ENCODE measurements at places on chromosomes 11 and 22.

GRCh38 chr11:2325123-2325522 lies 23.3 kb downstream of the TSPAN32 start:
- no peak for DNase-seq

DNA sequence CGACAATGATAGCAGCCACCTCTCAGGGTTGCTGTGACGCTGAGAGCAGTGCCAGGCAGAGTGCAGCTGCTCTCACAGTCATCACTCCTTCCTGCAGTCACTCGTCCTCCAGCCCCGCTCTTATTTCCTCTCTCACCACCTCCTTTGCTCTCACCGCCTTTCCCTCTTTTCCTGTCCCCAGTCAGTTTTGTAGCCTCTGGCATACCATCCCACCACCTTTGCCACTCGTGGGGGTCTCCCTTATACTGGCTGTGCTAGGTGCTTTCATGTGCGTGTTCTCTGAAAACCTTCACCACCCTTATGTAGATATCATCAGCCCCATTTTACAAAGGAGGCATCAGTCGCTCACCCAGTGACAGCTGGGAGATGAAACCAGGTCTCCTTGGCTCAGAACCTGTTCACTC lies 19.3 kb upstream of the ST3GAL4 start:
- no peak for DNase-seq

- DNase-seq = no peak
These were observed 17.0 kb upstream of the PSMA1 start for GRCh38 chr11:14537134-14537599.

- no peak for DNase-seq
These were observed 2.7 kb downstream of the TMEM123 start for GRCh38 chr11:102449651-102450570.

- no peak for DNase-seq
These were observed 29.8 kb upstream of the CCDC188 start for GRCh38 chr22:20180640-20181039.

GRCh38 chr11:17752144-17752543 lies 17.6 kb downstream of the KCNC1 start:
- DNase-seq = no peak

- DNase-seq = no peak
These were observed 26.0 kb upstream of the FAM181B start for GRCh38 chr11:82759649-82760048.

GRCh38 chr11:117807482-117808327 lies 10.7 kb upstream of the DSCAML1 start:
- peak; percentile 68 for DNase-seq

DNA sequence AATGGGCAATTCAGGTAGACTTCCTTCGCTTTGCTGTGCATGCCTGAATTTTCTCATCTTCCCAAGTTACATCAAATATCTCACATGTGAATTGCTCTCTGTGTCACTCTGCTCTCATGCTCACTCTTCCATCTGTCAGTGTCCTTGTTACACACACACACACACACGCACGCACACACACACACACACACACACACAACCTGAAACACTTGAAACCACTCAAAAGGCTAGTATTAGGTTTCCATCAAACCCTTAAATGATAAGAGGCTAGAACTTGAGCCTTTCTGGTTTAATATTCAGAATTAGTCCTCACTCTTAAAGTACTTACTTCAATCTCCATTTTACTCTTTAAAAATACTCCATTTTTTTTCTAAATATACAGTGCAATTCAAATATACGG lies 282.4 kb downstream of the C11orf87 start:
- no peak for DNase-seq

- no peak for DNase-seq
These were observed 40.7 kb upstream of the TIMP3 start for GRCh38 chr22:32760815-32761214.

DNA sequence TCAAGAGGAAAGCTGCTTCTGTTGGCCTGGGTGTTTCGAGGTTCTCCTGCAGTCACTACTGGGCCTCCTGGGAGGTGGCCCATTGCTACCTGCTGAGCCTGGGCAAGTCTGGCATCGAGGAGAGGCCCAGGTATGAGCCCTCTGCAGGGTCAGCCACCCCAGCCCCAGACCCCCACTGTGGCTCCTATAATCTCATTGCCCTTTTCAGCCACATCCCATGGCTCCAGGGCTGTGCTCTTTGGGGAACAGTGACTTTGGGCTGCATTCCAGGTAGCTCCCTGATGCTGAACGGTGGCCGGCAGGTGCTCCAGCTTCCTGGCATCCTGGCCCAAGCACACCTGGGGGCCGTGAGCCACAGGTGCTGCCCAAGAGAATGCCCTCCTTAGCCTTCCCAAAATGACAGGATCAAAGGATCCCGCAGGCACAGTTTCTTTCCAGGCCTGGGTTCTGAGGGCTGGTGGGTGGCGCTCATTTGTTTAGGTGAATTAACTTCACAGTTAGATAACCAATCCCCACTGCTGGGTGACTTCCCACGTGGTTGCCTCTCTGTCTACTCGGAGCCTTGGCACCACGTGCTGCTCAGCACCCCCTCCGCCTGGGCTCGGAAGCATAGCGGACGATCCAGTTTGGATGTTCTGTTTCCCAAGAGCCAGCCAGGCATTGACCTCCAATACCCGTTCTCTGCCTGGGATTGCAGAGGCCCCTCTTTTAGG lies 97.4 kb downstream of the BCR start:
- no peak for DNase-seq

DNA sequence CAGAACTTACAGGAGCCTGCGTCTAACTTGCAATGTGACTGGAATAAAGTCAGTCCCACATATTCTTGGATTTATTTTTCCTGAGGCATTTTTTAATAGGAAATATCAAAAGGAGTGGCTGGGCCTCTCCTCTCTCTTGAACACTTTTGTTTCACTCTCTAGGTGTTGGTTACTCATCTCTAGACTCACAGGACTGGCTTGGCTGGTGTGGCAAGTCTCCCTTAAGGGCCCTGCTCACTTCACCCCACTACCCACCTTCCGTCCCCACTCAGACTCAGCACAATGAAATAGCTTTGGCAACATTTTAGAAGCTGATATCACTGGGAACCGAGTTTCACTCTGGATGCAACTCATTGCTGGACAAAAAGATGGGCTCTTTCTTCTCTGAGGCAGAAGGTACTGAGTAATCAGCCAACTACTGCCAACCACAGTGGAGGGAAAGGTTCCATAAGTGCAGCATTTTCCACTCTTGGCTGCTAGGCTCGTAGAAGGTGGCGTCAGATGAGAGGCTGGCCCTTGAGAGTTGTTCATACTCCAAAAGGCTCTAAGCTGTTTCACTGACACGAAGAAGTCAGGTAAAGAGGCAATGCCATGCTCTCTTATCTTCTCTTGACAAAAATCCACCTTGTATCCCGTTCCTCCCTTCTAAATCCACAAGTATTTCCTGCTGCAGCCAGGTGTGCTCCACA lies 390.6 kb downstream of the SOX6 start:
- no peak for DNase-seq

DNA sequence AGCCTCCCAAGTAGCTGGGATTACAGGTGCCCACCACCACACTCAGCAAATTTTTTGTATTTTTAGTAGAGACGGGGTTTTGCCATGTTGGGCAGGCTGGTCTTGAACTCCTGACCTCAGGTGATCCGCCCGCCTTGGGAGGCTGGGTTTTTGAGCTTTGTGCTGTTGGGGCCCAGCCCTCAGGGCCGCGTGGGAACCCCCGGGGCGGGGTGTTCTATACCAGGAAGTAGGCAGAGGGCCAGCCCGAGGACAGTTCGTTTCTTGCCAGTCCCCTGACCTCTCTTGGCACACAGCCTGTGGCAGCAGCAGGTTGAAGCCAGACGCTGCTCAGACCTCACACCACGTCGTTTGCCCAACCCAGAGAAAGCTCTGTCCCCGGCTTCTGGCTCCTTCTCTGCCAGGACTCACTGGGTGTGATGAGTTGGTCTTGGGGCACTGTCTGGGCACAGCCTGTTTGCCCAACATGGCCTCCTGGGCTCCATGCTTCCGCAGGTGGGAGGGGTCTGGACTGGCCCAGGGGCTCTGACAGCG lies 24.9 kb upstream of the CHKA start:
- DNase-seq = no peak

GRCh38 chr11:68504432-68505066 lies 44.0 kb downstream of the PPP6R3 start:
- no peak for DNase-seq

DNA sequence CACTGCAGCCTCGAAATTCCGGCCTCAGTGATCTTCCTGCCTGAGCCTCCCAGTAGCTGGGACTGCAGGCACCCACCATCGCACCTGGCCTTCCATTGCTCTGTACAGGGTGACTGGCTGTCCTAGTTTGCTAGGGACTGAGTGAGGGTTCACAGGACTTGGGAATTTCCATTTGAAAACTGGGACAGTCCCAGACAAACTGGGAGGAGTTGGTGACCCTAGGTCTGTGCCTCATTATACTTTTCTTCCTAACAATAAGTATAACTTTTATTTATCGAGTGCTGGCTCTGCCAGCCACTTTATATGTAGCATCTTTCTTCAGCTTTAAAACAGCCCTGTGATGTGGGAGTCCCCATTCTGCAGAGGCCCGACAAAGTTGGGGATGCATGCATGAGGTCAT lies 25.5 kb downstream of the TCP11L1 start:
- DNase-seq = no peak

DNA sequence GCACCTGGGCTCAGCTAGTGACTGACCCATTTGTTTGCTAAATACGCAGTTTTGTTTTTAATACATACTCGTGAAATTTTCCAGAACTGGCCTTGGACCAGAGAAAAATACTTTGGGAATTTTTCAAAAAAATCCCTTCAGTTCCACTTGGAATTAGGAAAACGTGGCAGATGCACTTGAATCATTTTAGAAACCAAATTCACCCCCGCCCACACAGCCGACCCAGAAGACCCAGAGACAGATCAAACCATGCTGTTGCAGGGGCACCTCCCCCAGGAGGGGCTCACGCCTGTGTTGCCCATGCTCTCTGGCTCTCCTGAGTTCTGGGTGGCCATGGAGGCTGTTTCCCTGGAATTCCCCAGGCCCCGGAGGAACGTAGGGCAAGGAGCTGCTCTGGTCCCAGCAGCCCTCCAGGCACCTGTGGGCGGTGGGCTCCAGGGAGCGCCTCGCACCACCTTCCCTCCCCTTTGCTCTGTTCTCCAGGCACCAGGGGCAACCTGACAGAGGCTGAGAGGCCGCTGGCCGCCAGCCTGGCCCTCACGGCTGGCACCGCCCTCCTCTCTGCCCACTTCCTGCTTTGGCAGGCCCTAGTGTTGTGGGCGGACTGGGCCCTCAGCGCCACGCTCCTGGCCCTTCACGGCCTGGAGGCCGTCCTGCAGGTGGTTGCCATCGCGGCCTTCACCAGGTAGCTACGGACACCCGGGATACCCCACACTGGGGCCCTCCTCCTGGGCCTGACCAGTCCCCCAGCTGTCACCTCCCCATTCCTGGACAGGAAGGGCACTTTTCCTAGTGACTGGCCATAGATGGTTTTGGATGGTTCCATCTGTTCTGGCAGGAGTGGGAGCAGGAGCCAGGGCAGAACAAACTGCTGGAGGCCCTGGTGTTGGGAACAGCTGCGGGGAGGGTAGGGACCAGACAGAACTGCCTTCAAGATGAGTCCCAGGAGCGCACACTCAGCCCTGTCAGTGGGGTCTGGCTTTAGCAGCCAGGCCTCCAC lies 3.3 kb upstream of the EPS8L2 start:
- DNase-seq = no peak

DNA sequence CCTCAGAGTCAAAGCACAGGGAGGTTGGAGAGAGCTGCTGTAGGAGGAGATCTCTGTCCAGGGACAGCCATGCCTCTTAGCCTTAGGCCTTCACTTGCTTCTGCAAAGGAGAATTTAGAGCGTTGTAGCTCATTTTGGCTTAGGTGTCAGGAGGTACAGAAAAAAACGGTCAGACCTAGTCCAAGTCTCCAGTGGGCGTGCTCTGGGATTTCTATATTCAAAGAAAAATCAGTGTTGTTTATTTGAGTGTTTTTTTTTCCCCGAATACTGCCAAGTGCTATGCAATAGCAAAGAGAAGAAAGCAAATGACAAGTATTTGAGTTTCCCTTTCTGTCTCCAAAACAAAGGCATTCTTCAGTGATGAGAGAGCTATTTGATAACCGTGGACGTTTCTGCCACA lies 22.7 kb upstream of the OPCML start:
- DNase-seq = no peak

DNA sequence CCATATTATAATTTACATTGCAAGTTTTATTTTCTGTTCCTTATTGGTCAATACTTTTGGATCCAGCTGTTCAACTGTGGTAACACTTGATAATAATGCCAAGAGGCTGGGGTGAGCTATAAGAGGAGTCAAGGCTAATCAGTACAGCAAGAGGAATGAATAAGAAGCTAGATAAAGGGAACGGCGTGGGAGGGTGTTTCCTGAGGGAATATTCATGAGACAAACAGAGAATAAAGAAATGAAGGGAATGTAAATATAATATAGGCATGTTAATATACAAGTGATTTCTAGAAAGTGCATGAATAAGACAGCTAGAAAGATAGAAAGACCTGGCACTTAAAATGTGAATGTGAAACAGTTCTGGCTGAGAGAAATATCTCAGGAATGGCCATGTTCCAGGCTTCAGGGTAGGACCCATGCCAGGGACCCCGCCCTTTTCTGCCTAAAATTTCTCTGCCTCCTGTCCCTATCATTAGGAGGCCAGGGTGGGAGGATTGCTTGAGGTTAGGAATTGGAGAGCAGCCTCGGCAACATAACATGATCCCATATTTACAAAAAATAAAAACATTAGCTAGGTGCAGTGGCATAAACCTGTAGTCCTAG lies 3.9 kb downstream of the OR51B4 start:
- DNase-seq = no peak

- DNase-seq = no peak
These were observed 26.1 kb upstream of the LDHA start for GRCh38 chr11:18368221-18368620.

GRCh38 chr11:40287916-40288803 lies 1171.3 kb downstream of the LRRC4C start:
- no peak for DNase-seq

DNA sequence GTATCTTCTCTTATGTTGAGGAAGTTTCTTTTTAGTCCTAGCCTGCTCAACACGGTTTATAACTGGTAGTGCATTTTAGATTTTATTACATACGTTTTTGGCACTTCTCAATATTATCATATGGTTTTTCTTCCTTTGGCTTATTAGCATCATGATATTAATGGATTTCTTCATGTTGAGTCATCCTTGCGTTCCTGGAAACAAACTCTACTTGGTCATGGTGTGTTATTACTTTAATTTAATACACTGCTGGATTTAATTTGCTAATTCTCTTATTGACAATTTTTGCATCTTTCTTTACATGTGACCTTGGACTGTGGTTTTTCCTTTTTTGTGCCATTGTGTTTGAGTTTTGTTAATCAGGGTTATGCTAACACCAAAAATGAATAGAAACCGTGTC lies 20.5 kb downstream of the IGF2 start:
- DNase-seq = no peak

GRCh38 chr11:2996976-2997375 lies 4.8 kb upstream of the NAP1L4 start:
- no peak for DNase-seq

GRCh38 chr11:34492806-34493414 lies 20.7 kb downstream of the ELF5 start:
- no peak for DNase-seq

Data from stimulated activated CD8-positive, alpha-beta memory T cell treated with anti-CD3 and anti-CD28 coated beads, Interleukin-2, amount 100 ng/mL, for 1 hour (primary cell).